T-helper 1 cell (primary cell): ENCODE measurements at places on chromosomes 3 and 15.
A peak's percentile ranks its signal among the peaks of the same experiment; 100 is the strongest.

- DNase-seq = no peak
Observed at GRCh38 chr3:190261015-190261414, 61.2 kb downstream of the CLDN1 start.

DNA sequence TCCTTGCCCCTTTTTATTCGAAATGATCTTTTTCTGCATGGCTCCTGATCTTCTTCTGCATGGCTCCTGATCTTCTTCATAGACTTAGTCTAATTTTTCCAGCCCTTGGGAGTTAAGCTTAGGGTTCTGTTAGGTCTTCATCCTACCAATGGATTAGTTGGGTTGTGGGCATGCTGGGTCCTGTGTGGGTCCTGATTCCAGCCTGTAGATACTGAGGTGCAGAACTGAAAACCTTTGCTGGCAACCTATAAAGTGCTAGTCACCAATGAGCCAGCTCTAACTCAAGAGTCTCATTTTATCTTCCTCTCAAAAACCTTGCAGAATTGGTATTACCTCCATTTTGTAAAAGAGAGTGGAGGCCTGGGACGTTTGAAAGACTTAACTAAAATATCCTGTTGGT is 229.2 kb downstream of the CLSTN2 start:
- DNase-seq = no peak

GRCh38 chr3:12750223-12750622 is 8.8 kb downstream of the TMEM40 start:
- no peak for DNase-seq

GRCh38 chr15:62059816-62060112 is 483 bp downstream of the VPS13C start:
- peak; percentile 43 for DNase-seq

GRCh38 chr3:175818811-175819464 is 959.8 kb downstream of the NAALADL2 start:
- no peak for DNase-seq

- no peak for DNase-seq
Observed at GRCh38 chr3:11198070-11198469, 43.8 kb downstream of the HRH1 start.

DNA sequence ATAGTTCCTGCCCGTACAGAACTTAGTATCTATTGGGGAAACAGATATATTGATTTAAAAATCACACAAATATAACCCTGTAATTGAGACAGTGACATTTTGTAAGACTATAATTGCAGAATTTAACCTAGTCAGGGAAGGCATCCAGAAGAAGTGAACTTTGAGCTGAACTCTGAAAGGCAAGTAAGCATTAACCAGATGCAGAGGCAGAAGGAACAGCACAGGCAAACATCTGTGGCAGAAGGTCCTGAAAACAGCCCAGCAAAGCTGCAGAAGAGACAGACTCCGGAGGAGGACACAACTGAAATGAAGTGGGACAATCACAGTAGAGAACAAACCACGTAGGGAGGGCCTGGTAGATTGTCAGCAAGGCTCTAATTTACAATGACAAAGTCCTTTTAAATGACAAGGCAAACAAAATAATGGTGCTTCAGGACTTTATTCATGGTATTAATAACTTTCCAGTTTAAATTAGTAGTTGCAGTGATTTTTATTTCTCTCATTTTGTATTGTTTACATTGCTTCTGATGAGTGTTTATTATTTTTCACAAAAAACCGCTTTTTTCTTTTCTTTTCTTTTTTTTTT is 14.5 kb downstream of the BCL2A1 start:
- DNase-seq = no peak

GRCh38 chr15:34847598-34847997 is 52.2 kb upstream of the ACTC1 start:
- DNase-seq = no peak

- DNase-seq = no peak
Observed at GRCh38 chr3:141447383-141447782, 39.4 kb upstream of the RASA2 start.

DNA sequence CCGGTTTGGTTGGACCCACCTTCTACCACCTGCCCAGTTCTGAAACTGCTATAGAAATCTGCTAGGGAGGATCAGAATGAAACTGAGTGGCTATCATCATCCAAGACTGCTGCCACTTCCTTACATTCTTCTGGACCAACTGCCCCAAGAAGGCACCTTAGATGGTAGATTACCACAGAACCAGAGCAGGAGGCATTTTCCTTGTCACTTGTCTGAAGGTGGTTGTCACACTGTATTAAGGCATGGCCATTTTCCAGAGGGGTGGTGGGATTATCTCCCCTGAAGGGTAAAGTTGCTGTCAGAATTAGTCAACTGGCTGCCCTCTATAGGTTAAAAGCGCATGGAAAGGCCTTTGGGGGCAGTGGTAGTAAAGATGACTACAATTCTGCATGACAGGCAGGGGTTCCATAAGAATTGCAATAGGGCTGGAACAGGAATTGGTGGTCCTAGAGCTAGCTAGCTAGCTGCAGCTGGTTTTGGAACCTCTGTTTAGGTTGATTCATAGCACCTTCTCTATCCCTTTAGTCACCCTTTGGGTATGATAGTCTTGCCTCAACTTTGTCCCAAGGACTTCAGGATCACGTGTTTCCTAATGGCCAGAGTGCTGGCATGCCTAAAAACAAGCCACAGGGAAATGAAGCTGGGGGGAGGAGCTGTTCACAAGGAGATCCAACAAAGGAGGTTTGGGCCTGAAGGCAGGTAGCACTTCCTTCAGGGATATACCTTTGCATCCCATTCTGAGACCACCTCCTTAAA is 4.8 kb upstream of the CSPG5 start:
- no peak for DNase-seq

DNA sequence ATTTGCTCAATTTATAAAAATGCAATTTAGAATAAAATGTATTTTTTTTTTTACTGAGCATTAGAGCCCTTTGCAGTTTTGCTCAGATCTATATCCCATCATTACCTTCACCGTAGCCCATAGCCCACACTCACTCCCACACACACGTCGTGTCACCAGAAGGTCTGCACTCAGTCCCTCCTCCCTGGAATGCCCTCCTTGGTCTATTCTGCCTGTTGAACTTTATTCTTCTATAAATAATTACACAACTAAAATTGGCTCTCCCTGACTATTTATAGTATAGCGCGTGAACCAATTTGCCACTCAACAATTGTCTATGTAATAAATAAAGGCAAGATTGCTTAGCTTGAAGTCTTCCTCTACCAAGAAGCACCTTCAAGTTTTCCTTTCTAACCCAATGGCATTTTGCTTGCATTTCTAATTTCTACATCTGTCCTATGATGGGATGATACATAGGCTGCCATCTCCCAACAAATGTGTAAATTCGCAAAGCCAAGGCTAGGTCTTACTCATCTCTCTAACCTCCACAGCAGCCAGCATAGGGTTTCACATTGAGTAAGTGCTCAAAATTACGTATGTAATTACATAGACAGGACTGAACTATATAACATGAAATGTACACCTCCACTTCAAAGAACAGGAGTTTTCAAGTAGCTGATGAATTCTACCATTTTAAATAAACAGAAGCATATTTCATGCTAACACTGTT is 172.0 kb upstream of the HES1 start:
- DNase-seq = no peak

DNA sequence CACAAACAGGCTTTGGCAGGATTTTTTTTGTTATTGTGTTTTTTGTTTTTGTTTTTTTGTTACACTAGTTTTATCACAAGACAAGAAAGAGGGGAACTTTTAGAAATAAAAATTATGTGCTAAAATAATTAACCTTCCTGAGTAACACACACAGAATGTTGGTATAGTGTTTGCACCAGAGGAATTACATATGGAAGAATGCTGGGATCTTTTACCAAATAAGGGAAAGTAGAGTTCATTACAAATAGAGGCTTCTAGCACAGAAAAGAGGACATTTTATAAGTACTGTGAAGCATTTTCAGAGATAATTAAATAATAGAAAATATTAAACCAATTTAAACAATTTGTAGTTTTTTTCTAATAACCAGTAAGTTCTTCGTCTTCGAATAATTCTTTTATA is 116.0 kb downstream of the IGF1R start:
- DNase-seq = no peak

GRCh38 chr3:147237991-147238390 is 168.4 kb downstream of the ZIC4 start:
- DNase-seq = no peak

DNA sequence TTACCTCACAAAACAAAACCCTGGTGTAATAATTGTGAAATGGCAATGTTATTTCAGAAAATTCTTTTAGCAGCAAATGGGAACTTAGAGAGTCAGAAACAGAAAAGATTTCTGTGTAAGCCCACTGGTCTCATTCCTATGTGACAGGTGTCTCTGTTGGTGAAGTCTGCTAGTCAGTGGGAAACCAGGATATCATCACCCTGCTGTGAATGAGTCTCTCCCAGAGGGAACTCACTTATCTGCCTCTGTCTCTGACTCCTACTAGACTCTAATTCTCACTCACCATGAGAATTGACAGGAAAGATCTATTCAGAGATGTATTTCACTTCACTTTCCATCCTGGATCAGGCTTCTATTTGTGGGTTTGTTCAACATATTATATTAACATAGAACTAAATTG is 266.0 kb downstream of the EPHA3 start:
- DNase-seq = no peak

GRCh38 chr3:7543294-7543880 is 682.5 kb downstream of the GRM7 start:
- DNase-seq = no peak

DNA sequence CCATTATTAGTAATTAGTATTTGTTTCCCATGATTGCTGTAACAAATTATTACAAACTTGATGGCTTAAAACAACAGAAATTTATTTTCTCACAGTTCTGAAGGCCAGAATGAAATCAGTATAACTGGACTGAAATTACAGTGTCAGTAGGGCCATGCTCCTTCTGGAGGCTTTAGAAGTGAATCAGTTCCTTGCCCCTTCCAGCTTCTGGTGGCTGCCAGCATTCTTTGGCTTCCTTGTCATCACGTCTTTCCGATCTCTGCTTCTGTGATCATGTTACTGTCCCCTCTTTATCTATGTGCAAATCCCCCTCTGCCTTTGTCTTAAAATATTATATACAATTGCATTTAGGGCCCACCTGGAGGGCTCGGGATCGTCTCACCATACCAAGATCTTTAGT is 92.0 kb downstream of the FOXB1 start:
- no peak for DNase-seq

GRCh38 chr15:84734794-84735479 is 13.5 kb upstream of the ZNF592 start:
- DNase-seq = peak; percentile 28
